IPS DF 6.9 (cell line): ENCODE measurements at places on chromosomes 5 and 9.

- no peak for DNase-seq
Measured at GRCh38 chr9:93099551-93100275, 3.7 kb downstream of the CARD19 start.

DNA sequence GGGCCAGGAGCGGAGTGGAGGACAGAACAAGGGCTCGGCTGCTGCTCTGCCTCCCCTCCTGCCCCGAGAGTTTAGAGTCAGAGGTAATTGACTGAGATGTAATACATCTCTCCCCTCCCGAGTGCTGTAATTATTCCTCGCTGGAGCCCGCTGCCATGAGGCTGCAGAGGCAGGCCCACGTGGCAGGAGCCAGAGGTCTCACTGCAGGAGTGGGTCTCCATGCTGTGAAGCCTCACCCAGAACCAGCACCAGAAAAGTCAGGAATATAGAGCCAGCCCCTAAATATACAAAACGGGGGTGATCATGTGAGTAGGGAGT lies 2.5 kb downstream of the FAM163B start:
- no peak for DNase-seq

- DNase-seq = no peak
Measured at GRCh38 chr5:39891376-39891775, 466.6 kb upstream of the DAB2 start.

GRCh38 chr5:132457371-132458225 lies 33.0 kb downstream of the IRF1 start:
- no peak for DNase-seq

GRCh38 chr9:4938496-4938895 lies 46.6 kb upstream of the JAK2 start:
- no peak for DNase-seq

DNA sequence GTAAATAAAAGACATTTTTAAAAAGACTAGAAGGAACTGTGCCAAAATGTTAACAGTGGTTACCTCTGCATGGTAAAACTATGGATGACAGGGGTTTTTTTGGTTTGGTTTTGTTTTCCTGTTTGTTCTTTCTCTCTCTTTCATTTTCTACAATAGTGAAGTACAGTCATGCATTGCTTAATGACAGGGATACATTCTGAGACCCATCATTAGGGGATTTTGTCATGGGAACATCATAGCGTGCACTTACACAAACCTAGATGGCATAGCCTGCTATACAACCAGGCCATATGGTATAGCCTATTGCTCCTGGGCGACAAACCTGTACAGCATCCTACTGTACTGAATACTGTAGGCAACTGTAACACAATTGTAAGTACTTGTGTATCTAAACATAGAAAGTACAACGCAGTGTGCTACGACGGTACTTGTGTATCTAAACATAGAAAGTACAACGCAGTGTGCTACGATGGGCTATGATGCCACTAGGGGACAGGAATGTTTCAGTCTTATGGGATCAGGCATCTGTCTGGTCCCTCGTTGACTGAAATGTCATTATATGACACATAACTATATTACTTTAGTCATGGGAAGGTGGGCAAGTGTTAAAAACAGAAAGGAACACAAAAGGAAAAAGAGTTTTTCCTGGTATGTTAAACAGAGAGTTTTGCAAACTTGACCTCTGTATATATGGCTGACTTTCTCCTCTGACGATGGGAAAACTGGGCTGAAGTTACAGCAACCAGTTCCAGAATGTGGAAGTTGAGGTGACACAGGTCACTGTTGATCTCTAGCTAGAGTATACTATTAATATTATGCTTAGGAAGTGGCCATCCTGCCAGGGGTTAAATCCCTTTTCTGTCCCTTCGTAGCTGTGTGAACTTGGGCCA lies 7.4 kb upstream of the ADAM19 start:
- DNase-seq = no peak

DNA sequence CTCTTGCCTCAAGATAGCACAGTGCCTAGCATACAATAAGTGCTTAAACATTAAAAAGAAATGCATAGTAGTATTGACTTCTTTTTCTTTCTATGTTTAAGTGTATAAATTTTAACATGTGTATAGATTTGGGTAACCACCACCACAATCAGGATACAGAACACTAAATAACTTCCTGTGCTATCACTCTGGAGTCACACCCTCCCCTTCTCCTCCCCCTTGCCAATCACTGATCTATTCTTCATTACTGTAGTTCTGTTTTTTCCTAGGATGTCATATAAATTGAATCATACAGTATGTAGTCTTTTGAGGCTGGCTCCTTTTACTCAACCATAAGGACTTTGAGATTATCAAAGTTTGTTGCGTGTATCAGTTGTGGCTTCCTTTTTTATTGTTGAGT lies 68.5 kb downstream of the OSTF1 start:
- no peak for DNase-seq

- no peak for DNase-seq
Measured at GRCh38 chr5:174777583-174777982, 53.2 kb downstream of the MSX2 start.

GRCh38 chr5:82405161-82405560 lies 127.0 kb upstream of the RPS23 start:
- no peak for DNase-seq

GRCh38 chr9:115668521-115668920 lies 485.1 kb upstream of the PAPPA start:
- no peak for DNase-seq

GRCh38 chr9:16726718-16727451 lies 143.6 kb downstream of the BNC2 start:
- no peak for DNase-seq

- DNase-seq = no peak
Measured at GRCh38 chr5:173885475-173886010, 2.6 kb upstream of the CPEB4 start.
